Mammary epithelial cell (primary cell): ENCODE measurements at places on chromosomes 11 and 22. TPM values are rescaled to one million over a fixed set of nuclear protein-coding genes. Genes with fewer than 3 reads are reported as not detected.

Gene BTG4
- total RNA-seq = not detected in 2 replicates

Gene MMP8
- not detected in 2 replicates for total RNA-seq

Gene OLFML1
- total RNA-seq = not detected in 2 replicates

Gene SMC1B
- total RNA-seq = 0.17 TPM

Gene MFRP
- total RNA-seq = not detected

Gene API5
- 113 and 119 TPM in 2 replicates for total RNA-seq

Gene ACRV1
- not detected for total RNA-seq

Gene KLHL35
- total RNA-seq = 2.4 and 2.9 TPM in 2 replicates

Gene PRR33
- not detected for total RNA-seq

Gene PLAAT5
- under 0.01 TPM for total RNA-seq

Gene TIMM10
- total RNA-seq = 24.8 TPM

Gene OR8D4
- 0.33 TPM for total RNA-seq
